Activated CD4-positive, alpha-beta T cell treated with anti-CD3 and anti-CD28 coated beads, Interleukin-2, amount 50 U/mL, for 48 hours (primary cell): ENCODE measurements at places on chromosomes 6 and 20.
A peak's percentile ranks its signal among the peaks of the same experiment; 100 is the strongest.

- no peak for DNase-seq
Observed at GRCh38 chr6:85135376-85136094, 314.3 kb upstream of the NT5E start.

DNA sequence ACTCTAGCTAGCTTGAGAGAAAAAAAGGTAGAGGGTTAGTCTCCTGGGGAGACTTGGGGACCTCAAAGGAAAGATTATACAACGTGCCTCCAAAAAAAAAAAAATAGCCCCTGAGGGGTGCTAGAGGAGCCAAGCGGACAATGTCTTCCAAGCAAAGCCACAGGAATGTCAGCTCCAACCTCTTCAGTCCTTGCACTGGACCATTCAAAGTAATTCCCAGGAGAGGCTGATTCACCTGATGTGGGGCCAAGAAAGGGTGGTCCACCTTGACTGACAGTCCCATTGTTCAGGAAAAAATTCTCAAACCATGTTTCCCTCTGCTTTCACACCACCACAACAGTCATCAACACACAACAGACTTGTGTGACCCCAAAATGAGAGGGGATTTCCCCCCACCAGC is 30.7 kb downstream of the ASIP start:
- DNase-seq: no peak

GRCh38 chr6:37840143-37840939 is 20.8 kb downstream of the ZFAND3 start:
- DNase-seq: no peak

DNA sequence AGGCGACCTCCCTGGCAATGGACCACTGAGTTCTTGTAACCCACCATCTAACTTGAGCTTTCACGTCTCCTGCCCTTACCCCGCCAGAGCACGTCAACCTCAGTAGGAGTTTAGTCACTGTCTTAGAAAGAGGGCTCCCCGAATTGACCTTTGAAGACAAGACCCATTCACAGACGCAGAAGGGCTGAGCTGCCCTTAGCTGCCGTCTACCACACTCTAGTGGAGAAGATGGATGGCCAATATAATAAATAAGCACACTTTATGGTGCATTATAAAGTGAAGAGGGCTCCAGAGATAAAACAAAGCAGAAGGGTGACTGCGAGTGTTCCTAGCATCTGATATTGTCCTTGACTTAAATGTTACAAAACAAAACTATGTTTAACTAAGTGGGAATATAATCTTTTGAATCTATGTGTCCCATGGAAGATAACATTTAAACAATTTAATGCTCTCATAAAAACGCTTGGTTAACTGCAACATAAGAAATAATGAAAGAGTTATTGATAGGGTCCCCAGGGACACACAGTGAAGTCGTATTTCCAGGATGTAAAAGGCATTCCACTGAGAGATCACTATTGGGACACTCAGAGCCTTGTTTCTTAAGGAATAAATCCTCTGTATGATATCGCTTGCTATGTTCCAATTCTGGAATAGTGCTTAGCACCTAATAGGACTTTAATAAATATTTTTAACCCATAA is 261.1 kb downstream of the THBS2 start:
- no peak for DNase-seq

GRCh38 chr6:91812596-91813274 is 1225.9 kb upstream of the MAP3K7 start:
- no peak for DNase-seq

- no peak for DNase-seq
Observed at GRCh38 chr6:145723646-145724045, 11.7 kb downstream of the EPM2A start.

DNA sequence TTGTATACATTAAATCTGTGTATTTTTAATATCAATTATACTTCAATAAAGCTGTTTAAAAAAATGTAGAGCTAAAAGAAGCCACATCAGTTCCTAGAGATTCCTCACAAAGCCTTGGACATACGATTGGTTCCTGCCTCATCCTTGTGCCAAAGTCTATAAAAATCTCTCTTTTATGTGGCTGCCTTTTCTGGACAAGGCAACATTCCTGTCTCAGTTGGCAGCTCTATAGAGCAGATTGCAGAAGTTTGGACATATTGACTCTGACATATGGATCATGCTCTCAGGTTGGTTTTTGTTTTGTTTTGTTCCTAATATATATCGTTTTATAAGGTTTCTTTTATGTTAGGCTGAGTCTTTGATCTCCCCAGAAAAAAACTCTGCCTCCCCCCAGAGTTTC is 148.9 kb downstream of the MAFB start:
- no peak for DNase-seq

DNA sequence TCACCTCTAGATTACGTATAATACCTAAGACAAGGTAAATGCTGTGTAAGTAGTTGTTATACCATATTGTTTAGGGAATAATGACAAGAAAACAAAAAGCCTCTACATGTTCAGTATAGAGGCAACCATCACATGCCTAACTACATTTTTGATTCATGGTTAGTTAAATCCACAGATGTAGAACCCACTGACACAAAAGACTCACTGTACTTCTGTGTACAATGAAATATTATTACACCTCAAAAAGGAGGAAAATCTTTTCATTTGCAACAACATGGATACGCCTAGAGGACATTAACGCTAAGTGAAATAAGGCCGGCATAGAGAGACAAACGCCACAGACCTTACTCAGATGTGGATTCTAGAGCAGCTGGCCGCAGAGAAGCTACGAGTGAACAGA is 50.5 kb downstream of the NINL start:
- no peak for DNase-seq

DNA sequence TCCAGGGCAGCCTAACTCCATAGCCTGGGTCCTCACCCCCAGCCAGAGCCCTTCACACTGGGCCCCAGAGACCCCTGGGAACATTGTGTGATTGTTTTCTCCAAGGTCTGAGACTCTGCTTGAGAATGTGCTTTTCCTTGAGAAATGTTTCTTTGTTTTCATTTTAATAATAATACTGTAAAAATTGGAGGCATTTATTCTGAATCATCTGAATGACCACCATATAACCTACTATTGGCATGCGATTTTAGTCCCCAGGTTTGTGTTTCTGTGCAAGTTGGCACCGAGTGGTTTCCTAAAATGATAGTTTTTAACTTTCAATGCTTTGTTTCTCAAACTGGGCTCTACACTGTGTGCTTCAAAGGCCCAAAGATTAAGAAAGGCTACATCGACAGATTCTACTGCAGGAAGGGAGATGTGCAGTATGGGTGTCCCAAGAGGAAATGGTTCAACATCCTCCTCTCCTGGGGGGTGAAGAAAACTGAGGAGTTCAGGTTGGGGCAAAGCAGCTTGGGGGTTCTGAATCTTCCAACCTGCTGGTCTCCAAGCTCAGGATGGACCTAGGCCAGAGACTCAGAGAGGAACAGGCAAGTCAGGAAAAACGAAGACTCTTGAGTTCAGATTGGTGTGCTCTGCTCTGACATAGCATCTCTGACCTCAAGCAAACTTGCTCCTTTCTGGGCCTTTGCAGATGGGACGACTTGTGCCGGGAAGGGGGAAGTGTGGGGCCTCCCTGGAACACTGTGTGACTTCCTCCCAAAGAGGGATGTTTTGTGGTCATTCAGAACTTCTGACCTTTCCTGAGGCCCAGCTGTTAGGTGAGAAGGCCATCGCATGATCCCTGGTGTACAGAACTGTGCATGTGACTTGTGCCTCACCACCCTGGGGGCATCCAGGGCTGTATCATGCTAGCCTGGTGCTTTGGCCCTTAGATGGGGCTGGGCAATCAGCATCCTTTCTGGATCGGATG is 31.0 kb downstream of the DAAM2 start:
- no peak for DNase-seq

DNA sequence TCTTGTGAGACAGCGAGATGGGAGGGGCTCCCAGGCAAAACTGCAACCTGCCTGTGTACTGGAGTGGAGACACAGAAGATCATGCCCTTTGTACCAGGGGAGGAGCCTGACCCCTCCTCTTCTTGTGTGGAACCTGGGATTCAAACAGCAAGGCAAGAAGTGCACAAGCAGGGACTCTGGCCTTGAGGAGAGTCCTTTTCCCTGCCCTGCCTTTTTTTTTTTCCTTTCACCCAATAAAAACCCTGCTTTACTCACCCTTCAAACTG is 251.8 kb upstream of the OPRM1 start:
- no peak for DNase-seq

DNA sequence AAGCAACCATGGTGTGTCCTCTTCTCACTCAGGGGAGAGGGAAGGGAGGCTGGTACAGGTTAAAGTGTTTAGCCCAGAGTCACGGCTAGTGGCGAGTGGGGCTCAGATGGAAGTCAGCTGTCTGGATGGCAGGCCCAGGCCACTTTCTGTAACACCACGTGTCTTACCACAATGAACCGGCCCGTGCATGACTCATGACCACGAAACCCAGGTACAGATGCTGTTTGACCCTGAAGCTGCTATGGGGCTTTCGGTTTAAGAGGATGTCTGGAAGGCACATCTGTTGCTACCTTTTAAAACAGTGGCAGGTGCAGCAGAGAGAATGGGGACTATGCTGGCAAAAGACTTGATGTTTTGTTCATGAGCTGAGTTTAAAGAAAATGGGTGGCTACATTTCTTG is 36.5 kb upstream of the MPC1 start:
- DNase-seq: peak; percentile 60

GRCh38 chr20:57097245-57097915 is 169.1 kb downstream of the BMP7 start:
- no peak for DNase-seq

DNA sequence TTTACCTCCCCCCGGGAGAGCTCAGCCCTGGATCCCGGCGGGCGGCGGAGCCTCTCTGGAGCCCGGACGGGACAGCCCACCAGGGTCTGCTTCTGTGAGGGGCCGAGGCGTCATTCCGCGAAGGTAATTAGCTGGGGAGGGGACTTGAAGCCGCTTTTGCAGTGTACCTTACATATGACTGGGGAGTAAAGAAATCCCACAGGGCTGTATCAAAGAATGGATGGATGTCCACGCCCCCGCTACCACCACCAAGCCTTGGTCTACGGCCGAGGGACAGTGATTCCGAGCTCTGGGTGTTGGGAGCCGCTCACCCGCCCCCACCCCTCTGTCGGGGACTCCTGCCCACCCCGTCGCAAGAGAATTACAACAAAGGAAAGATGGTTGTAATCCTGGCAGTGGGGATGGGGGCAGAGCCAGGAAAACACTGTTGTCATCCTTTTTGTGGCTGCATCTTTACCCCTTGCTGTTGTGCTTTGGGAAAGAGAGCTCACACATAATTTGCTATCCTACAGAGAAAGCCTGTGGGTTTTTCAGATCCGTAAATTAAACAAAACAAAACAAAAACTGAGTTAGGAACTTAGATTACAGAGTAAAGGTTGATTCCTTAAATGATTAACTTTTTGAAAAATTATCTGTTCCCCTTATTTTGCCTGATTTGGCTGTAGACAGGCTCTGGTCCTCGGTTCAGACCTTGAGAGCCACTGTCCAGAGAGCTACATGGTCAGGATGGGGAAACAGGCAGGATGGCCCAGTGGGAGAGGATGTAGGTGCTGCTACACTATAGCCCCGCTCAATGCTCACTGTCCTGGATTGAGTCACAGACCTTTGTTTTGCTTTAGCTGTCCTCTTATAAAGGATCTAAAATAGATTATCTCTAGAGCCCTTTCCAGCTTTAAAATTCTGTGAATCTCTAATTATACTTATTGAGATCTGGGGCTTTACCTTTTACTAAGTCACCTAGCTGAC is 997 bp upstream of the FBXO30 start:
- DNase-seq: no peak

DNA sequence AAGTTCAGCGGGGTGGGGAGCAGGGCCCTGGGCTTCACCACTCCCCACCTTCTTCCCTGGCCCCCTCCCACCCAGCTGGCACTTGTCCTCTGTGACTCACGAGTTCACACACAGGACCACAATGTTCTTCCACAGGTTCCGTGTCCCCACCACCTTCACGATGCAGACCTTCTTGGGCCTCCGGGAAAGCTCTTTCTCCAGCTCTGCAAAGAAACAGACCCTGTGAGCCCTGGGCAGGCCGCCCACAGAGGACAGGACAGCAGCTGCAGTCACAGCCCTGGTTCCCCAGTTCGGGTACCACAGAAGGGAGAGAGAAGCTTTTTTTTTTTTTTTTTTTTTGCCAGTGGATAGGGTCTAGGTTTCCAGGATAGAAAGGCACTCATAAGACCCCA is 30.9 kb downstream of the PSMG4 start:
- no peak for DNase-seq

GRCh38 chr6:119172824-119173223 is 94.4 kb upstream of the FAM184A start:
- no peak for DNase-seq

DNA sequence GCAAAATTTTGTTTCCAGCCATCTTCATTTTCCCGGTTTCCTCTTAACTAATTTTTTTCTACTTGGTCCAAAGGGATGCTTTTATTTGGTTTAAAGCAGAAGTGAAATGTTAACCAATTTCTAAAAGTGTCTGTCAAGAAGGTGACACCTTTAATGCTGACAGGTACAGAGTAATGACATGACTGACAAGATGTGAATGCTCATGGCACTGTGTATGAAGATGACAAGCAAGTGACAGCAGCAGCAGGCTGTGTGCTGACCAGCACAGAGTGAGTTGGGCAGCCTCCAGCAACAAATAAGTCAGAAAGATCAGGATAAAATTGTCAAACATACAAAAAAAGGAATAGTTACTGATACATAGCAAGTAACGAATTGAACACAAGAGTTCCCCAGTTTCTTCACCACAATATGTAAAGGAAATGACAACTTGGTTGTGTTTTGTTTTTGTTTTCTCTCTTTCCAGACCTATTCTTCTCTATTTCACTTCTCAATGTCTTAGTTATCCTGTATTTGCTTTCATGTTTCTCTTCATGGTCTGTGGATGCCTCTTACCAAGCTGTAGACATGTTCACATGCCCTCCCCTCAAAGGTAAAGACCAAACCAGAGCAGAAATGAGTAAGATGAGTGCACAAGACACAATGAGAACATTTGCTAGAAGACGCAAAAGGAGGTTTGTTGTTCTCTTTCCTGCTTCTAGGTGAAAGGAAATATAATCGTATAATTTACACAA is 174.9 kb downstream of the FRK start:
- DNase-seq: no peak

DNA sequence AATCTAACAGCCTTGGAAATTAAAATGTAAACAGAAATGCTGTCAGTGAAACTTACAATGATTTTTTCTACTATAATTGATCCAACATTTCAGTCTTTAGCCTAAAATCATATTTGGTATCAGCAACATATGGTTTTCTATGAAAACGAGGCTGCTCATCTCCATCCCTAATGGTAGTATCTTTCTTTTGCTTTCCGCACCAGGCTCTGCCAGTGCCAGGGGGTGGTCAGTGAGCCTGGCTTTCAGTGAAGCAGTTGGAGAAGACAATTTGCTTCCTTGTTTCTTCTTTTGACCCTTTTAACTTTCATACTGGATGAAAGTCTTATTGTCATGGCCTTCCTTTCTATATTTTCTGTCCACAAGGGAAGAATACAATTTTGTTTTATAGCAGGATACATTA is 258.4 kb downstream of the ARID1B start:
- no peak for DNase-seq

GRCh38 chr20:42485556-42485955 is 704.1 kb downstream of the PTPRT start:
- no peak for DNase-seq

GRCh38 chr20:46979603-46980241 is 85.1 kb downstream of the EYA2 start:
- no peak for DNase-seq
